ENCODE measurements at places on chromosomes 1 and 21.

- no peak for DNase-seq
- H3K36me3 ChIP-seq, result no peaks in the 10 kb centered on the region
- H3K4me3 ChIP-seq, result no peak overlapping the region
These were observed 67.7 kb upstream of the RCC1 start for GRCh38 chr1:28437924-28438699.

GRCh38 chr1:207474210-207474609 is 20.1 kb downstream of the CR2 start:
- no peak overlapping the region for H3K4me3 ChIP-seq
- peaks cover 63% of the 10 kb centered on the region for H3K36me3 ChIP-seq
- no peak overlapping the region for H3K27ac ChIP-seq
- peaks cover 5% of the 10 kb centered on the region for H3K4me1 ChIP-seq
- no peak for DNase-seq

- peaks cover 3% of the 10 kb centered on the region for H3K27me3 ChIP-seq
- no peak for DNase-seq
- no peaks in the 10 kb centered on the region for H3K4me1 ChIP-seq
These were observed 162.6 kb downstream of the GRIK1 start for GRCh38 chr21:29777160-29777559.

DNA sequence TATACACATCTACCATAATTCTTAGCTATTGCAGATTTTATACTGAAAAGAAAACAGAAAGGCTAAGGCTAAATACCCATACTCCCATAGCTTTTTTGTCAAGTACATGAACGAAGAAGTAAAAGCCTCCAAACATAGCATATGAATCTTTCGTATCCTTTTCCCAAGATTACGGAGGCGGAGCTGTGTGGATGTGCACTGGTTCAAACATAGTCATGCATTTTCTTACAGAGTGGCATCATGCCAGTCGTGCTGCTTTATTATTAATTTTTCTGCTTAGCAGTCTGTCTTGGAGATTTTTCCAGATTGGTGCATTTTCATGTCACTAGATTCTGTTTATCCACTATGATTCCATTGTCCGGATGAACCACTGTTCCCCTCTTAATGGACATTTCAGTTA is 118.7 kb upstream of the RUNX3 start:
- H3K4me3 ChIP-seq, result no peak overlapping the region
- no peak for DNase-seq
- H3K36me3 ChIP-seq, result no peaks in the 10 kb centered on the region
- peaks cover 5% of the 10 kb centered on the region for H3K27me3 ChIP-seq
- no peak overlapping the region for H3K27ac ChIP-seq

- no peak overlapping the region for H3K27ac ChIP-seq
- H3K27me3 ChIP-seq, result no peaks in the 10 kb centered on the region
These were observed 32.7 kb upstream of the ENAH start for GRCh38 chr1:225685476-225686176.

GRCh38 chr1:218347336-218347722 is 2.2 kb downstream of the TGFB2 start:
- H3K4me3 ChIP-seq, result no peak overlapping the region
- H3K4me1 ChIP-seq, result peaks cover 49% of the 10 kb centered on the region
- DNase-seq, result peak; percentile 17

DNA sequence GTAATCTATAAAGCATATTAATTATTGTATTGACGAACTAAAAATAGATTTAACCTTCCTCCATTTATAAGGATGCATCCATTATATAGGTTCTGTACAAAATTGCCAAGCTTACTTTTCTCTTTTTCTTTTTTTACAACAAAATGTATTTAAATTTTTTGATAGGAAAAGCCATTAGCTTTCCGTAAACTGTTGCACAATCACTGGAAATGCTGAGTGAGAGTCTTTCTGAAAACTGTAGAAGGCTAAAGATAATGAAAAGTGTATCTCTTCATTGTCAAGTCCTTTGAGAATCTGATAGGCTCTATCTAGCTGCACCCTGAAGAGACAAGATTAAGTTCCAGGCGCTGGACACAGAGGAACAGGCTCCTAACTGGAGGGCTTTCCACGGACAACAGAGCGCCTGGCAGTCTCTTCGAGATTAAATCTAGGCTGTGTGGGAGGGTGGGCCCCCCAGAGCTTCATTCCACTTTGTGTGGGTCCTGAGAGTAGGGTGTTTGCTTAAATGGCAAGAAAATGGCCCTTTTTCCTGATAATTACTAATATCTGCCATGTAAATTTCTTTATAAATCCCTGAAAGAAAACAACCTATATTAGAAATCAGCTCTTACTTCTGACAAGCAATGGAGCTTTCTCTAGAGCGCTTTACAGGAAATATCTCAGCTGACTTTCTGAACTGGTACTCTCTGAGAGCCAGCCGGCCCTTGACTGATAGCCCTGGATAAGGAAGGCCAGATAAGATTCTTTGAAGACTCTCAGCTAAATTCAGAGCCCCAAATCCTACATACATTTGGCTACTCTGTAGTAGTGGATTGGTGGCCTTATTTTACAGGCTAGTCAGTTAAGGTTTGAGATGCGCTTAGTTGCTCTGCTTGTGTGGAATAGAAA is 108.3 kb downstream of the FMN2 start:
- H3K4me3 ChIP-seq, result no peak overlapping the region
- no peaks in the 10 kb centered on the region for H3K4me1 ChIP-seq
- no peaks in the 10 kb centered on the region for H3K27me3 ChIP-seq
- DNase-seq, result no peak
- H3K27ac ChIP-seq, result no peak overlapping the region

DNA sequence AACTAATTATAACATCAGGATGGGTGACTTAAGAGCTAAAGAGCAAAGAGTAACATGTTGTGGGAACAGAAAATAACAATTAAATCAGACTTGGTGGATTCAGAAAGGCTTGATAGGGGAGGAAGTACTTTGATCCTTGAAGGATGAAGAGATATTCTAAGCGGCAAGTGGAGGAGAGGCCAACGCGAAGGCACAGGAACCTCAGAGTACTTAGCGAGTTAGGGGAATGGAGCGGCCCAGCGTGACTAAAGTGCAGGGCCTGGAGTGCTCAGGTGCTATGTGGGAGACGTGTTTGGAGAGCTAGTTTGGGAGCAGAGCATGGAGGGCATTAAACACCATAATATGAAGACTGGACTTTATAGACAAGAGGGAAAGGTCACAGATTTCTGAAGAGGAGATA is 64.3 kb downstream of the ADCY10 start:
- no peaks in the 10 kb centered on the region for H3K27me3 ChIP-seq
- H3K4me3 ChIP-seq, result no peak overlapping the region
- no peak overlapping the region for H3K27ac ChIP-seq
- no peak for DNase-seq
- H3K36me3 ChIP-seq, result peaks cover 3% of the 10 kb centered on the region

DNA sequence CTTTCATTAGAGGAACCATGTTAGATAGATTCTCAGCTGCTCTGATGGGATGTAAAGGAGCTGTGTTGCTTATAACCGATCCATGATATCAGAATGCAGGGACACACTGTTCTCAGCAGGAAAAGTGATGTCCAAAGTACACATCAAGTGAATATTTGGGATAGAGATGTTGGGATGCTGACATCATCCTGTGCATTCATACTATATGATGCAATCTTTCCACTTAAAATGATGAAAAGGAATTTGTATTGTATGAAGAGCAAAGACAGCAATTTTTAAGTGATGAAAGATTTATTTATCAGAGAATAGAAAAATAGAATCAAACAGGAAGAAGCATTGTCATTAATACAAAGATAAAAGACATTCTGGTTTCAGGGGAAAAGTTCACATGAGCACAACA is 110.1 kb downstream of the ERG start:
- peaks cover 13% of the 10 kb centered on the region for H3K27me3 ChIP-seq
- H3K27ac ChIP-seq, result no peak overlapping the region
- no peaks in the 10 kb centered on the region for H3K36me3 ChIP-seq
- no peaks in the 10 kb centered on the region for H3K4me1 ChIP-seq

- H3K4me1 ChIP-seq, result no peaks in the 10 kb centered on the region
- no peak for DNase-seq
- H3K27me3 ChIP-seq, result no peaks in the 10 kb centered on the region
- no peak overlapping the region for H3K27ac ChIP-seq
These were observed 76.2 kb upstream of the TEKT2 start for GRCh38 chr1:36007741-36008140.

GRCh38 chr21:14617040-14617393 is 70.9 kb upstream of the SAMSN1 start:
- H3K36me3 ChIP-seq, result peaks cover under 1% of the 10 kb centered on the region
- peak overlapping the region; percentile 51 for H3K27ac ChIP-seq
- DNase-seq, result no peak
- no peak overlapping the region for H3K4me3 ChIP-seq
- no peaks in the 10 kb centered on the region for H3K27me3 ChIP-seq

DNA sequence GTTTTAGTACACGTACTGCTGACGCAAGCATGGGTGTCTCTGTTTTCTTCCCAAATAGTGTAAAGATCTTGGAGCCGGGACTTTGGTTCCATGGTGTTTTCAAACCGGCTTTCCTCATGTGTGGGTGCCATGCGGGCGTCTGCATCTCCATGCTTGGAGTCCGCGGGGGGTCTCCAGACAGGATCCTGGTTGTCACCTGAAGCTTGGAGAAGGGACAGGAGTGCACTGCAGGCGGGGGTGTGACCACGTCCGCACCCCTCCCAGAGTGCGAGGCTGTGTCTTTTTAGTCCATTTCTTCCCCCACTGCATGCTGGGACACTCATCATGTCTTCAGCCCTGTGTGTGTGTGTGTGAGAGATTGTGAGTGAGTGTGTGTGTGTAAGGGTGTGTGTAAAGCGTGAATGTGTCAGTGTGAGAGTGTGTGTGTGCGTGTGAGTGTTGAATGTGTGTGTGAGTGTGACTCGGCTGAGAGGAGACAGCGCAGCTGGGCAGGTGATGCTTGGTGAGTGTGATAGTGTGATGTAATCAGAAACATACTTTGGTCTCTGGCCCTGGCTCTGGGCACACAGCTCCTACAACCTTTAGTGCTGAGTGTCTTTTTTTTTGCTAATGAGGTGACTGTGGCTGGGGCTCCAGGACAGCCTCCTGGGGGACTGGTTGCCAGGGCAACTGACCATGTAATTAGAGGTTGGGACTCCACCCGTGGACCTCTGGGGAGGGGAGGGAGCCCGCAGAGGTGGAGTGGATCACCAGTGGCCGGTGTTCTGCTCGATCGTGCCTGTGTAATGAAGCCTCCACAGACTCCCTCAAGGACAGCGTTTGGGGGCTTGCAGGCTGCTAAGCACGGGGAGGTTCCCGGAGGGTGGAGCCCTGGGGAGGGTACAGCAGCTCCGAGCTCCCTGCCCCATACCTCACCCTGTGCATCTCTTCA is 55.1 kb downstream of the AGPAT3 start:
- H3K4me1 ChIP-seq, result peaks cover 64% of the 10 kb centered on the region
- H3K27ac ChIP-seq, result no peak overlapping the region
- H3K36me3 ChIP-seq, result no peaks in the 10 kb centered on the region

GRCh38 chr1:43531906-43532584 is 1.4 kb downstream of the PTPRF start:
- H3K27me3 ChIP-seq, result peaks cover 58% of the 10 kb centered on the region
- peaks cover 20% of the 10 kb centered on the region for H3K4me1 ChIP-seq
- peaks cover 16% of the 10 kb centered on the region for H3K36me3 ChIP-seq

DNA sequence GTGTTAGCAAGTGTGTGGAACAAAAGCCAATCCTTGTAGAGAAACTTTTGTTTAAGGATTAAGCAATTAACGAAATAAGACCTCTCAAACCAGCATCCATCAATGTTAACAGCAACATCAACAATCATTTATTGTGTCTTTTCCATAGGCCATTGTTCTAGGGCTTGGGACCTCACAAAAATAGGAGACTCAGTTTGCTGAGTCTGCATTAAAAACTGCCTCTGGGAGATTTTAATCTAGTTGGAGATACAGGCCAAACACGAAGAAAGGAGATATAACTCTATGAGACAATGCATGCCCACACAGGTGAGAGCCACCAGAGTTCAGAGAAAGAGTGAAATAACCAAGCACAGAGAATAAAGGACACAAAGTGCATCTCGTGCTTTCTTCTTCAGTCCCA is 14.4 kb upstream of the SELP start:
- no peaks in the 10 kb centered on the region for H3K36me3 ChIP-seq
- DNase-seq, result no peak
- no peak overlapping the region for H3K4me3 ChIP-seq
- H3K4me1 ChIP-seq, result peaks cover 37% of the 10 kb centered on the region
- no peaks in the 10 kb centered on the region for H3K27me3 ChIP-seq
- no peak overlapping the region for H3K27ac ChIP-seq

- no peak overlapping the region for H3K27ac ChIP-seq
- no peak for DNase-seq
- H3K4me3 ChIP-seq, result no peak overlapping the region
- no peaks in the 10 kb centered on the region for H3K36me3 ChIP-seq
- no peaks in the 10 kb centered on the region for H3K4me1 ChIP-seq
These were observed 1537.1 kb downstream of the PLA2G4A start for GRCh38 chr1:188365874-188366273.

DNA sequence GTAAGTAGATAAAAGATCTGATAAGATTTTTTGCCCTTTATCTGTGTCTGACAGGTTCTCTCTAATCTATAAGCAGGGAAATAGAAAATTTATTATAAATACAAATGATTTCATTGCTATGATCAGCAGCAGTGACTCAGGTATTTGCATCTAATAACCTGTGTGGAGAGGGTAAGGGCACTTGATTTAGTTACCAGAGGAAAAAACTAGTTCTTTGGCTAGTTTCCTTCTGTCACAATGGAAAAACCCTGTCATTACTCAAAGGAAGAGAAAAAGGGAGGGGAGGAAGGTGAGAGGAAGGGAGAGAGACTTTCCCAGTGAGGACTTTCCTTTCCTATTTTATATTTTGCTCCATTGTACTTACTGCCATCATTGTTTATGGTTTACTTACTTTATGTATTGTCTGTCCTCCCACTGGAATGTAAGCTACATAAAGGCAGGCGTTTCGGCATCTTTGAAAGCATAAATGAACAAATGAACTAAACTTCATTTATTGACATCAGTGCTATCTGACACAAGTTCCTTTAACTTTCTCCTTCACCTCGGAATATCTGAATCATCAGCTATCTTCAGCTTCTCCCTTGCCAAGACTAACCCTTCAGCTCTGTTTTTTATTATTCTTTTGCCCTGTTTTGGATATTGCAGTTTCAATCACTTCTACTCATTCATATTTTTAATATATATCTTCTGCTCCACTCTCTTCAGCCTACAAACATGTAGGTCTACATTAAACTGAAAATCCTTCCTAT is 34.9 kb downstream of the WDR3 start:
- H3K27me3 ChIP-seq, result no peaks in the 10 kb centered on the region
- no peak for DNase-seq
- no peaks in the 10 kb centered on the region for H3K36me3 ChIP-seq
- H3K27ac ChIP-seq, result no peak overlapping the region
- no peak overlapping the region for H3K4me3 ChIP-seq

DNA sequence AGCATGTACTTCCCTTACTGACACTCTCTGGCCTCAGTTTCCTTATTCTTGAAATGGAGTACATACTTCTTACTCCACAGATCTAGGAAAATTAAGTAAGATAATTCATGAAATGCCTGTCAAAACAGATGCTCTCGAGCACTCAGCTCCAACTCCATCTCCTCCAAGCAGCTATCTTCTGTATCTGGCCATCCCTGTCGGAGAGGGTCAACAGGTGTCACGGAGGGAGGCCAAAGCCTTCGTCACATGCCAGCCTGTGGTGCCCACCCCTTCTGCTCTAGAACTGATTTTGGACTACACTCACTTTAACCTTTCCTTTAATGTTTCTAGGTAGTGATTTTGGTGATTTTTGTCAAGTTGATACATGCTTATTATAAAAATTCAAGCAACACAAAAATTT is 18.8 kb upstream of the PKP1 start:
- H3K4me3 ChIP-seq, result no peak overlapping the region
- H3K27me3 ChIP-seq, result peaks cover 72% of the 10 kb centered on the region
- no peaks in the 10 kb centered on the region for H3K36me3 ChIP-seq
- H3K4me1 ChIP-seq, result no peaks in the 10 kb centered on the region
- H3K27ac ChIP-seq, result no peak overlapping the region
- DNase-seq, result no peak
